Hematopoietic multipotent progenitor cell treated with erythropoietin and hydrocortisone succinate and interleukin-3 and kit ligand, for 8 days (in vitro differentiated cells): ENCODE measurements at places on chromosomes 11 and 22.

DNA sequence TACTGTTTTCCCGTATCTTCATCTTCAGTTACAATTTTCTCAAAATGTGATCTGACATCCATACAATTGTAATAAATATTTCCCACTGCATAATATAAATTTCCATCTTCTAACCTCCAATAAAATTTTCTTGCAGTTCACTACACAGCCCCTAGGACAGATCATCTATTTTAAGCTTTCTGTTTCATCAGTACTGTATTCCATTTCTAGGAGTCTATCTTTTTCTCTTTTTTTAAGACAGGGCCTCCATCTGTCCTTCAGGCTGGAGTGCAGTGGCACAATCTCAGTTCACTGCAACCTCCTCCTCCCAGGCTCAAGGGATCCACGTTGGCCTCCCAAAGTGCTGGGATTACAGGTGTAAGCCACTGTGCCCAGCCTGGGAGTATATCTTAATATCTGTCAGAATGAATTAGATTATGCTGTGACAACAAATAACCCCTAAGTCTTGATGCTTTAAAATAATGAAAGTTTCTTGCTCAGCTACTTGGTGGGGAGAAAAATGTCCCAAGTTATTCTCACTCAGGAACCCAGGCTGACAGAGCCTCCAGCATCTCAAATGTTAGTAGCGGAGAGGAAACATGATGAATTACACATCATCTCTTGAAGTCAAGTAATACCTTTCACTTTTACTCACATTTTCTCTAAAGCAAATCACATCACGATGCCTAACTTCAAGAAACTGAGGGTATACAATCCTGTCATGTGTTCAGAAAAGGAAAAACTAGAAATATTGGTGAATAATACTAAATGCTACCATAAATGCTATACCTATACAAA lies 92.2 kb downstream of the BUD13 start:
- DNase-seq: no peak

DNA sequence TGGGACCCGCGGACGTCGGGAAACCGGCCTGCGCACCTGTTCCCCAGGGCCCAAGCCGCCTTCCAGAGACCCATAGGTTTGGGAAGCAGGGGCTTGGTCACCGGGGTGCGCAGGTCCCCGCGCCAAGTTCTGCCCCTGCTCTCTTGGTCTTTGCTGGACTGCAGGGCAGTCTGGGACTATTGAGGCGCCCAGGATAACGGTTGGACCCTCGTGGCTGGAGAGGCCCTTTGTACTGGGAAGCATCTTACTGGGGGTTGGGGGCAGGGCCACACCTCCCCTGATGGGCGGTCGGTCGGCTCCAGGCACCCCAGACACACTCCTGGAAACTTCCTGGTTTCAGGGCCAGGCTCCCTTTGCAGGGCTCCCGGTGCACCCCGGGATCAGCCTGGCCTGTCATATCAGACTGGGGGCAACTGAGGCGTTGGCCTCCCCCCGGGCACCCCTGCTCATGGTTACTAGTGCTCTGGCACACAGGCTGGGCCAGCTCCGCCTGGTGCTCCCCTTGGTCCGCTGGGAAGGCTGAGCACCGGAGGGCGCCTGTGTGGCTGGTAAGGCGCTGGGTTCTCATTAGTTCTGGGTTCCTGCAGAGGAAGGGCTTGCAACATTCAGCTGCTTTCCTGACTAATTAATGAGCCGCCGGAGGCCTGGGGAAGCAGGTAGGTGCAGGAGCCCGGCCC lies 1250.5 kb downstream of the BRD1 start:
- no peak for DNase-seq

GRCh38 chr11:96151501-96151900 lies 191.5 kb downstream of the MAML2 start:
- DNase-seq: no peak

DNA sequence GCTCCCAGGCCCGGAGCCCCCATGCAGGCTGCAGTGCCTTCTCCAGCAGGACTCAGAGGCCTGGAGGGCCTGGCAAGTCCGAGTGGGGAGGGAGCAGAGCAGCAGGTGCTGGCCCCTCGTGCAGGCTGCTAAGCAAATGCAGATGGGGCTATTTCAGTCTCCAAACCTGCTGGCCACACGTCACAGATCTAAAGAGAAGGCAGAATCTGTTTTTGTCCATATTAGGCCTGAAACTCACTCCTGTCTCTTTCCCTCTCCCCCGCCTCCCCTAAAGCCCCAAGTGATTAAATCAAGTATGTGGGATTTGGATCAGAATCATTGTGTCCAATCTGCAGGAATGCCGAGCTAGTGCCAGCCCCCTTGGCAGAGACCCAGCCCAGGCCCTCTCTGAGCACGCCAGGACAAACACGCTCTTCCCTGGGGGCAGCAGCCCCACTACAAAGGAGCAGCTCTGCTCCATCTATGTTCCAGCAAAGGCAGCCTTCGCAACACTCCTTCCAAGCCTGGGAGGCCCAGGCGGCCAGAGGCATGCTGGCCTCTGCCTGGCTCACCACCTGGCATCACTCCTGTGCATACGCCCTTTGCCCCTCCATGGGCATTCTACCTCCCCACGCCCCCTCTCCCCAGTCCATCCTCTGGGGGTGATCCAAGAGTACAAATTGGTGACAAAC lies 26.5 kb downstream of the RPL27A start:
- DNase-seq: no peak

- no peak for DNase-seq
These were observed 685.9 kb downstream of the BRD1 start for GRCh38 chr22:49141761-49142160.
